Parietal lobe (tissue), 2 donors: ENCODE measurements at places on chromosomes 5 and 9. TPM values are rescaled to one million over a fixed set of nuclear protein-coding genes. Genes with fewer than 3 reads are reported as not detected.

CATSPER3 gene
- not detected for total RNA-seq

ABCA2 gene
- total RNA-seq: 45.4 TPM

PDE8B gene
- 5.6 TPM for total RNA-seq

CDO1 gene
- 91.7 TPM for total RNA-seq

CRHBP gene
- 2.8 TPM for total RNA-seq

RLN2 gene
- not detected for total RNA-seq

RPP25L gene
- total RNA-seq: 4.4 TPM

BTNL9 gene
- 5.6 TPM for total RNA-seq
